ENCODE measurements at places on chromosomes 2 and 18.

- DNase-seq, result peak; percentile 82
Observed at GRCh38 chr2:65159906-65160305, 30.0 kb upstream of the RAB1A start.

DNA sequence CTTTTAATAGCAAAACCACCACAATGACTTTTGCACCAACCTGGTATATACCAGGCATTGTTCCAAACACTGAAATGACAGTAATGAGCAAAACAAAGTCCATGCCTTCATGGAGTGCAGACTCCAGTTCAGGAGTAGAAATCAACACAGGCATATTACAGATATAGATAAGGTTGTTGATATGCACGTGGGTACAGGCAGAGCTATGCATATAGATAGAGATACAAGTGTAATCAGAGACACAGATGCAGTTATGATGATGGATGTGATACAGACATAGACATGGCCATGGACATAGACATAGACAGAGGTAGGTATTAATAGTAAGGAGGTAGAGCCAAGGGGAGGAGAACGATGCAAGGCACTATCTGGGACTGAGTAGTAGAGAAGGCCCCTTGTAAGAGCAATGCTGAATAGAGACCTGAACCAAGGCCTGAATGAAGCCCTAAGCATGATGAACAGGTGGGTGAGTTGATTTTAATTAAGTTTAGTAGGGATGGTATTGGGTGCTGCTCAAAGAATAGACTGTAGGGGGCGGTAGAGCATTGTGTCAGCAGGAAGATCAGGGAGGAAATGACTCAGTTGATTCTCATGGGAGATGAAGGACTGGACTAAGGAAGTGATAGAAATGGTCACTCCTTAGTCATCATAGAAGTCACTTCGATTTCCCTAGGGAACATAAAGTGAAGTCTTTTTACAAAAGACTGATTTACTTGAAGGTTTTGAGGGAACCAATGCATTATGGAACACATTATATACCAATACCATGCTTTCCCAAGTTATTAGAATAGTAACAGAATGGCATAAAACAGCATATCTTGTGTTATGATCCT is 39.4 kb downstream of the CMPK2 start:
- peak; percentile 83 for DNase-seq

- DNase-seq, result peak; percentile 33
Observed at GRCh38 chr2:189466656-189467055, 25.4 kb downstream of the WDR75 start.

DNA sequence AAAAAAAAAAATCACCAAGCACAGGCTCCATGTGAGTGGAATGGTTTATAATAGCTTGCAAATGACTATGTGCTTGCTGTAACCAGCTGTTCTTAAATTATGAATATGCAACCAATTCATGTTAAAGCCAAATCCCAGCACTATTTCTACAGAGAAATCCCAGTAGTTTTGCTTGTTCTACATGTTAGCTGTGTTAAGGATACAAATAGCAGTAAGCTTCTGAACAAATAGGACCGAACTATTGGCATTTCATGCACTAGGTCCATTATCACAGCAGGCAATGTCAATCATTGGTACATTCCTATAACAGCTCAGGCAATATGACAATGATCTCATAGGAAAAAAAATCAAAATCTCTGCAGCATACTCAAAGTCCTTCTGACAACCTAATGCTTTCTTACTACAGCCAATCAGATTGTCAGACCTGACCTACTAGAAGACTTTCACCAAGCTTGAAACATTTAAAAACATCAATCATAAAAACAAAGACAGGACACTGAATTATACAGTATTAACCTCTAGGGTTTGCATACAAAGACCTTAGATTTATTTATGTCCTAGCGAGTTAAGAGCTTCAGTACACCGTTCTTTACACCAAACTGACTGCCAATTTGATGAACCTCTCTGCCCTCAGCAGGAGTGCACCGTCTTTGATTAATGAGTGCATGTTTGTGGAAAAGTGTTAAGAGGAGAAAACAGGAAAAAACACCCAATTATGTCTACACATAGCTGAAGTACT is 6.4 kb downstream of the BAZ2B start:
- DNase-seq, result no peak

DNA sequence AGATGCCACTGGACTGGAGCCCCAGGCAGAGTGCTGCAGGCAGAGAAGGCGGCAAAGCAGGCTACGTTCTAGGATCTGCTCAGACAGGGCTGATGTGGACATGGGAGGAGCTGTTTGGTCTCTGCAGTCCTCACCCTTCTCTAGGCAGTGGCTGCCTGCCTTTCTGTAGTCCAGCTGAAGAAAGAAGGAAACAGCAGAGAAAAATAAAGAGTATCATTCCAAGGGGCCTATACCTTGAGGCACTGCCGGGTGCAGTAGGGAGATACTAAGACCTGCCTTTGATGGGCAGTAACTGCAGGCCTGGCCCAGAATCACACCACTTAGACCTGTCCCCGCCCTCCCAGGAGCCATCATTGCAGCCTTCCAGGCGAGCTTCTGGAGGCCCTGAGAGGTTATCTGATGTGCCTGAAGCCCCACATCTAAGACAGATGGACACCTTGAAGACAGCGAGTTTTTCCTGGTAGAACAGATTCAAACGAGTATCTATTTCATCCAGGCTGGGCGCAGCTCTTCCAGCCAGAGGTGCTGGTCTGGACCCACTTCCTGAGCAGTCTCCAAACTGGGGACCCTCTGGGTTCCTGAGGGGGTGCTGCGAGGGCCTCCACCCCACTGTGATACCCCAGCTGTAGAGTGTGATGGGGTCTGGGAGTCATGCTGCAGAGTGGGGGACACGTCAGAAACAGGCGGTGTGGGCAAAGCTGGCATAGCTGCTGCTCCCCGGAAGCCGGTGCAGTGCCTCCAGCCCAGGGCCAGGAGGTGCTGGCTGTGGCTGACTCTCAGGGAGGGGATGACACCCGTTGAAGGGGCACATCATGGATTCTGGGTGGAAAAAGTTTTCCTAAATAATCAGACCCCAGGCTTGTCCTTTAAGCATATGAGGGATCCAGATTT is 87.3 kb upstream of the OTOS start:
- no peak for DNase-seq

All from MV-4-11 (cell line).